ENCODE measurements at places on chromosomes 5 and 9. TPM values are rescaled to one million over a fixed set of nuclear protein-coding genes. Genes with fewer than 3 reads are reported as not detected.
A peak's percentile ranks its signal among the peaks of the same experiment; 100 is the strongest.

PCDHGA6 gene
- polyA plus RNA-seq: 4.4 TPM

SNX18 gene
- polyA plus RNA-seq: 30.5 TPM

SLC4A9 gene
- polyA plus RNA-seq: 0.18 TPM

CCDC152 gene
- polyA plus RNA-seq: 3.8 TPM

DNA sequence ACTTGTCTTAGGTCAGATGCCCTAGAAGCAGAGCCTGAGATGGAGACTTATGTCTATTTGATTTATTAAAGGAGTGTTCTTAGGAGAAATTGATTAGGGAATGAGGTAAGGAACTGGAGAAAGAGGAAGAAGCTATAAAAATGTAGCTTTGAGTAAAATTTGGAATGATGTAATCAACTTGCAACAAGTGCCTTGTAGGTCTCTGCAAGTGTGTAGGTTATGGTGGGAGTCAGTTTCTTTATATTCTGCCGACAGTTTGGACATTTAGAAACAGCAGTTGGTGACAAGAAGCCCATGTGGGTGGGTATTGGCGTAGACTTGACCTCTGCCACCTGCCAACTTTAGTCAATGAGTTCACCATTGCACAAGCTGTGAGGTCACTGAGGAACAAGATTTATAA lies 986.5 kb downstream of the CDH18 start:
- DNase-seq: no peak

GRCh38 chr9:81237565-81238231 lies 451.6 kb downstream of the TLE1 start:
- no peak for DNase-seq

DNA sequence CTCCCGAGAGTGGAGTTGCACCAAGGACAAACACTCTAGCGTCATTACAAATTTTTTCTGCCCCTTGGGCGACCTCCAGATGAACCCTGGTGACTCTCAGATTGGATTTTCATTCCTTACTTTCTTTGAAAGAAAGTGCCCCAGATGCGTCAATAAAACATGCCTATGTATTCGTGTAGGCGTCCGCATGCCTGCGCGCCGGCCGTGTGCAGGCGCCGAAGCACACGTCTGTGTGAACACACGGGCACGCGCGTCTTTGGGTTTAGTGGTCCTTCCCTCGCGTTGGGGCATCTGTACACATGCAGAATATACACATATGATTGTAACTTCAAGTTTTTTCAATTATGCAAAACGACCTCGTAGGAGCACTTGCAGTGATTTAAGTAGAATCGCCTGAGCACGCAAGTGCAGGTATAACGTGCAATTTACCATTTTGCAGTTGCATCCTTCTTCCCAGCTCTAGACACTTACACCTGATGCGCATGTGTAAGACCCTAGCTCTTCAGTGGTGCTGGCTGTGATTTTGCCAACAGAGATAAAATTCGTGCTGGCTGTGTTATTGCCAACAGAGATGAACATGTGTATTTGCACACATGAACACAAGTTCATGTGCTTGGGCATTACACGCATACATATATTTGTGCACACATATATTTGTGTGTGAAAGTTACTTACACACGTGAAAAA lies 1.9 kb upstream of the LHX2 start:
- no peak for DNase-seq

- DNase-seq: peak; percentile 77
Measured at GRCh38 chr5:111742177-111742994, 14.6 kb downstream of the NREP start.

- DNase-seq: no peak
Measured at GRCh38 chr5:133409210-133409674, 203.1 kb downstream of the FSTL4 start.

DNA sequence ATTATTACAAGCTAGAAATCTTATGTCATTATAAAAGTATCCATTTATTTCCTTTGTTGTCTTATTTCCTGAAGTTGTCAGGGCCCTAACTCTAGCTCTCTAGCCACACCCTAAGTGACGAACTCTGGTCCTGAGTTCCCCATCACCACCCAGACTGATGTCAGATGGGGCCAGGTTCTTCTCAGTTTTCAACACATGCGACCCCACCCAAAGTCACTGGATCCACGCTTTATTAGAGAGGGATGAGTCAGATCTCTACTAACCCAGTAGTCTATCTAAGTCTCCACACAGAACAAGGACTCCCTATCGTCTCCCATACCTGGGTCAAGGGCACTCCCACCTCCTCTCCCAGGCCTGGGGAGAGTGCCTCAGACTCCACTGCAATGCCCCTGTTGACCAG lies 6.8 kb upstream of the FEM1C start:
- no peak for DNase-seq

DNA sequence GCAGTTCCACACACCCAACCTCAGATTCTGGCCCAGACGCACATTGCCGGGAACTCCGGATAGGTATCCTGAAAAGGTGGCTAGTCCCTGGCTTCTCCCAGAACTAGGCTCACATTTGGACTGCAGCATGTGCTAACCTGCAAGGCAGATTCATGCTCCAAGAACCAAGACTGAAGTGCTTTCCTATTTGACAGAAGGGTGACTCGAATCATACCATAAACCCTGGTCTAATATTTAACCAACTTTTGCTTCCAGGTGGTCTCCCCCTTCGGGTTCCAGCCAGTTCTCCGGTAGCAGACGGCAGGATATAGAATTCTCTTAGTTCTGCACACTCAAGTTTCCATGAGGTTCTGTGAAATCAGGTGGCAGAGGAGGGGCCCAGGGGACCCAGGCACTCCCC lies 7.6 kb downstream of the PTGES start:
- no peak for DNase-seq

DNA sequence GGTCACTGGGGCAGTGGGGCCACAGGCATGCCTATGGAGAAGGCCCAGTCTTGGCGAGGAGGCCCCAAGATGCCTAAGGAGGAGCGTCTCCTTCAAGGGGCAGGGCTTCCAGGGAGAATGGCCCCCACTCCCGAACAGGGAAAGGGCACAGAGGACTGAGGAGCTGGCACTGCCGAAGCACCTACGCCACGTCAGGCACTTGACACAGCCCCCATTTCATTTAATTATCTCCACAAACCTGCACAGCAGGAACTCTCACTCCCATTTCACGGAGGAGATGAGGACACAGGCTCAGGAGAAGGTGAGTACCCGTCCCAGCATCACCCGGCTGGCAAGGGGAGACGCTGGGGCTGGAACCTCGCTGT lies 26.0 kb downstream of the EGR1 start:
- DNase-seq: no peak

DNA sequence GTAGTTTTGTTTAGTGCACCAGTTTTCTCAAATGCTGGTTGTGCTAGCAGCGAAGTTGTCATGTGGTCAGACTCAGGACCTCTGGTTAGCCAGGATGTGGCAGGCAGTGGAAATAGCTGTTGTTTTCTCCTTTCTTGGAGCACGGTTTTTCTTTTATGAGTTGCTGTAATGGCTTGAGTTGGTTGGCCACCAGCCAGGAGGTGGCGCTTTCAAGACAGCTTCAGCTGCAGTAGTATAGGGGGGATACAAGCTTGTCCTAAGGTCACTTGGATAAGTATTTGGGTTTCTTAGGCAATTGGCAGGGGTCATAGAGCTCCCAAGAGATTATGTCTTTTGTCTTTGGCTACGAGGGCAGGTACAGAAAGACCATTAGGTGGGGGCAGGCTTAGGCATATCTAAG lies 274.2 kb upstream of the TARS1 start:
- no peak for DNase-seq

- peak; percentile 31 for DNase-seq
Measured at GRCh38 chr9:97176206-97176605, 131.3 kb upstream of the CCDC180 start.

- DNase-seq: no peak
Measured at GRCh38 chr5:68288707-68289134, 73.2 kb downstream of the PIK3R1 start.

- DNase-seq: no peak
Measured at GRCh38 chr5:13957032-13957645, 12.7 kb upstream of the DNAH5 start.

Data from hindlimb muscle (tissue), 1 donor.